CD4-positive, alpha-beta T cell treated with Interleukin-15 for 1 hour (primary cell): ENCODE measurements at places on chromosomes 11 and 22.
A peak's percentile ranks its signal among the peaks of the same experiment; 100 is the strongest.

DNA sequence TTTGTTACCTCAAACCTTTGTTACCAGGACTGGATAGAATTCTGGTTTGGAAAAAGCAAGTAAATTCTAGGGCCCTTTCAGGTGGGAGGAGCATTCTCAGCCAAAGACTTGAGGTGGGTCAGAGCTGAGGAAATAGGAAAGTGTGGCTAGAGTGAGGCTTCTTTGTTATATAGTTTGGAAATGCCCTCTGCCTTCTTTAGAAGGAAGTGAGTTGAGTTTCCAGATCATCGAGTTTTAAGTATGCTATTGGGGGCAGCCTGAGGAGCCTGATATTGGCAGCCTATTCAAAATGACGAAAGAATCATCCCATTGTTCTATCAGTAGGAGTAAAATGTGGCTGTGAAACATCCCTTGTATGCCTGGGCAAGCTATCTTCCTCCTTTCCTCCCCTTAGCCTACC is 134.1 kb downstream of the ARHGAP42 start:
- DNase-seq = no peak

- no peak for DNase-seq
Observed at GRCh38 chr11:94011478-94011877, 9.7 kb upstream of the HEPHL1 start.

GRCh38 chr11:64057890-64058289 is 22.2 kb downstream of the FLRT1 start:
- no peak for DNase-seq

DNA sequence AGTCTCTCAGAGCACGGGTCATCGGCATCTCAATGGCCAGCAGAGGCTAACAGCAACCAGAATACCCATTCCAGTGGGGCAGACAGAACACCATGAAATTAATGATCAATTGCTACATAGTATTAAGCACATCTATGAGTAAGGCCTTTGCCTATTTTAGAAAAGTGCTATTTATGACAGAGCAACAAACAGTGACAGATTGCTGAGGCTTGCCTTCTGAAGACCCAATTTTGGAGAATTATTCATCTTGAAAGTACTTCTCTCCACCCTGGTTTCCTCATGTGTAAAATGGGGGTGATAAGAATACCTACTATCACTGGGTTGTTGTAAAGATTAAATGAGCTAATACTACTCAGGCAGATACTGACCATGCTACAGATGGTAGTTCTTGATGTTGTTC is 232.7 kb downstream of the TENM4 start:
- no peak for DNase-seq

- DNase-seq = no peak
Observed at GRCh38 chr11:94193288-94193687, 64.6 kb downstream of the PANX1 start.

DNA sequence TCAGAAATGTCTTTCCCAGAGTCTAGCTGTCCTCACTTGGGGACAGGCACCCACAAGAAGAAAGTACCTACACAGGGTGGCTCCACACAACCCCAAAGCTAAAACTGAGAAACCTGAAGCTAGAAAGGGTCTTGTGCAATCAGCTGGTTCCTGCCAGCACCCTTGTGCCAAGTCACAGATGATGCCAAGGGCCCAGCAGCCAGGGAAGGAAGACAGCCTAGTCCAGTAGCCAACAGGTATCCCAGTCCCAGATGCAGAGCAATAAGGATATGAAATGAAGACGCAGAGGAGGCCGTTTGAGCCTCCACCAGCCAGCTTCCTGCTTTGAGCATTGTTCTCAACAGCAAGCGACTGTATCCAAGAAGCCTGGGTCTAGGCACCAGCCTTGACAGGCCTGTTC is 6.1 kb downstream of the PLEKHA7 start:
- DNase-seq = no peak

- no peak for DNase-seq
Observed at GRCh38 chr11:104968355-104968855, at the start of gene CASP4. Gene CASP4 (minus strand): TSS chr11:104968574. CDS start chr11:104968525, 49 bp downstream.

DNA sequence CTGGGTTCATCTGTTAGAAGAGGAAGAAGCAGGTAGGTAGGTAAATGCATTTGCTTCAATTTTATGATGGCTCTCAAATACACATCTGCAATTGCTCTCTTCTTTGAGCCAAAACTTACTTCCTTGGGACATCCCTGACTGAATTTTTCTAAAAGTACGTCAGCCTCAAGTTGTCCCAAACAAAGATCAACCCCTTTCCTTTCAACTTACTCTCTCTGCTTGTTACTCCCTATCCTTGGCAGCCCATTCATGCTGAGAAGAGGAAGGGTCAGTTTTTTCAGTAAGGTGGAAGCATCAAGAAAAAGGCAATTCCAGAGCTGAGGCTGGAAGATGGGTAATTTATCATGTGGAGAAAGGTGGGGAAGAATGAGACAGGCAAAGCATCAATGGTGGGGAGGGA is 111.2 kb downstream of the LRRC32 start:
- DNase-seq = no peak

DNA sequence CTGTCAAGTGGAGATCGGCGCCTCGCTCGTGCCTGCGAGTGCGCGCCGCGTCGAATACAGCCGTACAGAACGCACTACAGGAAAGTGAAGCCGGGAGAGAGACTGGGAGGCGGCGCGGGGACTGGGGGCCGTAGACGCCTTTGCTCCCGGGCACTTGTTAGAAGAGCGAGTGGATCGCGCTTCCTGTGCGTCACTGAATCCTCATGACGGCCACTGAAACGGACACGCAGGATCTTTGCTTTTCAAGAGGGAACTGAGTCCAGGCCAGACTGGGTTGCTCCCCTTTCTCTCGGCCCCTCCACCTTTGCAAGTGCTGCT is 314 bp downstream of the RIC8A start:
- peak; percentile 58 for DNase-seq

DNA sequence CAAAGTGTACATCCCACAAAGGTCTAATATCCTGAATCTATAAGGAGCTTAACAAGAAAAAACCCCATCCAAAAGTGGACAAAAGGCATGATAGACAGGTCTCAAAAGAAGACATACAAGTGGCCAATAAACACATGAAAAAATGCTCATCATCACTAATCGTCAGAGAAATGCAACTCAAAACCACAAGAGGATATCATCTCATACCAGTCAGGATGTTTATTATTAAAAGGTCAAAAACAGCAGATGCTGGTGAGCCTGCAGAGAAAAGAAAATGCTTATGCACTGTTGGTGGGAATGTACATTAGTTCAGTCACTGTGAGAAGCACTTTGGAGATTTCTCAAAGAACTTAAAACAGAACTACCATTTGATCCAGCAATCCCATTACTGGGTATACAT is 12.7 kb downstream of the LGALS12 start:
- DNase-seq = no peak

DNA sequence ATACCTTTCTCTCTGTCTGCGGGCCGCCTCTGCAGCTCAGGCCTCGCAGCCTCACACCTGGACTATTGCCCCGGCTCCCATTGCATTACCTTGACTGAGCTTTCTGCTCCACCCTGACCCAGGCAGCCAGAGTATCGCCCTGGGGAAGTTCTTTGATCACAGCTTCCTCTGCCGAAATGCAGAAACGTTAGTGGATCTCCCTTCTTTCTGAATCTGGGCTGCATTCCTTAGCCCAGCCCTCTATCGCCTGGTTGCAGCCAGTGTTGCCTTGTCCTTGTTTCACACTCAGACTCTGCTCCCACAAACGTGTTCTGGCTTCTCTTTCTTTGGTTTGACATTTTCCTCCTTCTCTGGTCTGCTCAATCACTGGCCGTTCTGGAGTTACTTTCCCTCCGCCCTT is 195.7 kb downstream of the ADAMTS15 start:
- no peak for DNase-seq

DNA sequence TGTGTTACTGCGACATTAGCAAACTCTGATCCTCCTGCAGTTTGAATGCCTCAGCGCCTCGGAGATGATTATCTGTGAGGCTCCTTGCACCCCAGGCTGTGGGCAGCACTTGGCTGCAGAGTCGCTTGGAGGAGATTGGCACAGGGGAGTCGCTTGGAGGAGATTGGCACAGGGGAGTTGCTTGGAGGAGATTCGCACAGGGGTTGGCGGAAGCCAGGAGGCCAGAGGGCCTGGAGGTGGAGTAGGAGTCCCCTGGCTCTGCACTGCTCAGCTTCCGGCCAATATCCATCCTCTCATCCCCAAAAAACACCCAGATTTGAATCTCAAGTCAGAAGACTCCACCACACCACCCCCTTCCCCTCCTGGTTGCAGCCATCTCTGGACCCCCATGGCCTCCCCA is 192.6 kb upstream of the NECTIN1 start:
- no peak for DNase-seq

DNA sequence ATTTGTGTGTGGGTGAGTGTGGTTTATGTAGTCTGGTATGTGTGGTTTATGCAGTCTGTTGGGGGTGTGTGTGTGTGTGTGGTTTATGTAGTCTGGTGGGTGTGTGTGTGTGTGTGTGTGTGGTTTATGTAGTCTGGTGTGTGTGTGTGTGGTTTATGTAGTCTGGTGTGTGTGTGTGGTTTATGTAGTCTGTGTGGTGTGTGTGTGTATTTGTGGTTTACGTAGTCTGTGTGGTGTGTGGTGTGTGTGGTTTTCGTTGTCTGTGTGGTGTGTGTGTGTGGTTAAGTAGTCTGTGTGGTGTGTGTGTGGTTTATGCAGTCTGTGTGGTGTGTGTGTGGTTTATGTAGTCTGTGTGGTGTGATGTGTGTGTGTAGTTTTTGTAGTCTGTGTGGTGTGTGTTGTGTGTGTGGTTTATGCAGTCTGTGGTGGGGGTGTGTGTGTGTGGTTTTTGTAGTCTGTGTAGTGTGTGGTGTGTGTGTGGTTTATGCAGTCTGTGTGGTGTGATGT is 26.2 kb upstream of the PARVG start:
- peak; percentile 24 for DNase-seq

DNA sequence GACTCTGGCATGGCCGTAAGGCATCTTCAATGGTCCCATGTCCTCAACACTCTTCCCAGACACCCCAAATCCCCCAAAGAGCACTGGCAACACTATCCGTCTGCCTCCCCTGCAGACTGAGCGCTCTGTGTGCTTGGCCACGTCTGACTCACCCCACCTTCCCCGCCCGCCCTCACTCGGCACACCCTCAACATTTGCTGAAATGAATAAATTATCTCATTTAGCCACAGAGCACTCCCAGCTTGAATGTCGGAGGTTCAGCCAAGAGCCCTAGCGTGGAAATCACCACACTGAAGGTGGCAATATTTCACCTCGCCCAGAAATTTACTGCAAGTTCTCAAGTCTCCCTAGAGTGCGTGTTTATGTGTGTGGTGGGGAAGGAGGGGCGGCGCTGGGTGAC is 46.6 kb upstream of the TCF20 start:
- peak; percentile 54 for DNase-seq
